ENCODE measurements at places on chromosomes 7 and 10.
A peak's percentile ranks its signal among the peaks of the same experiment; 100 is the strongest.

GRCh38 chr10:61904733-61905725, 3.5 kb downstream of the ARID5B start:
- peak; percentile 54 for DNase-seq

DNA sequence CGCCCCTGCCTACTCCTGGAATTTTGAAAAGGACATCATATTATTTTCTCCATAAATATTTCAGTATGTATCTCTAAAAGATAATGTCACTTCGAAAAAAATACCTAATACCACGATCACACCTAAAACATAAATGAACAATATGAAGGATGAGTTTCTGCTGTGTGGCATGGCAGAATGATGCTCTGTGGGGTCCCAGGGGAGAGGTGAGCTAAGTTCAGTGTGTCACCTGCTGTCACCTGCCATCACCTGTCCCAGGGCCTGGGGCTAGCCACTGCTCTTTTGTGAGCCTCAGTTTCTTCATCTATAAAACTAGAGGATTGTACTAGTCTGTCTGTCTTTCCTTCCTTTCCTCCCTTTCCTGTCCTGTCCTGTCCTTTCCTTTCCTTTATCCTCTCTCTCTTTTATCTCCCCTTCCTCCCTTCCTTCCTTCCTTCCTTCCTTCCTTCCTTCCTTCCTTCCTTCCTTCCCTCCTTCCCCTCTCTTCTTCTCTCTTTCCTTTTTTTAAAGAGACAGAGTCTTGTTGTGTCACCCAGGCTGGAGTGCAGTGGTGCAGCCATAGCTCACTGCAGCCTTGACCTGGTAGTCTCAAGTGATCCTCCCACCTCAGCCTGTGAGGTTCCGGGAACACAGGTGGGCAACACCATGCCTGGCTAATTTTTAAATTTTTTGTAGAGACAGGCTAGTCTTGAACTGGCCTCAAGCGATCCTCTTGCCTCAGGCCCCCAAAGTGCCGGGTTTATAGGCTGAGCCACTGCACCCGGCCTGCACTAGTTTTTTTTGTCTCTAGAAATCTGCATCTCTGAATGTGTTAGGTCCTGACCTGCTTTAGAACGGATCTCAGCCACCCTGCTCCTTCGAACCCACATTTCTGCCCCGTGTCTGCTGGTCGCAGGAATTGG, 43.1 kb downstream of the CUX1 start:
- DNase-seq = no peak

DNA sequence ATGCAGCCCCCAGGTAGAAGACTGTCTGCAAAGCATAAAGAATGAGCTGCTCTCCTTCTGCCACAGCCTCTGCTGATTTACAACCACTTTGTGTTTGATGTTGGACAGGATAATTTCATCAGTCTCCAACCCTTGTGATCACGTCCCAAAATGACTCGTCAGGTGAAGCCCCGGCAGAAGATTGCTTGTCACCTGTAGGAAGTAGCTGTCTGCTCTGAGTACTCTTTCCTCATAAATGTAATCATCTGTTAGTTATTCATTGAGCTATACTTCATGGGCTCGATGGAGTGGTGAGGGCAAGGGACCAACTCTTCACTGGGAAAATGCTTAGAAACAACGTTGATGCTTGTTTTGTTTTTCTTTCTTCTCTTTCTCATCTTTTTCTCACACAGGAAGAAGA, 290.9 kb upstream of the SP8 start:
- DNase-seq = no peak

DNA sequence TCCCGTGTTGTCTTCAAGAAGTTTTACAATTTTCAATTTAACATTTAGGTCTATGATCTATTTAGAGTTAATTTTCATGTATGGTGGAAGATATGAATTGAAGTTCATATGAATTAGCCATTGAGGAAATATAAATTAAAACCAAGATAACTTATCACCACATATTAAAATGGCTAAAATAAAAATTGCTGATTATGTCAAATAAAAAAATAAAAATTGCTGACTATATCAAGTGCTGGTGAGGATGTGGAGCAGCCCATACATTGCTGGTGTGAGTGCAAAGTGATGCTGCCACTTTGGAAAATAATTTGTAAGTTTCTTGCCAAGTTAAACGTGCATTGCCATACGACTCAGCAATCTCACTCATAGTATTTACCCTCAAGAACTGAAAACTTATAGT, 44.6 kb upstream of the AHR start:
- no peak for DNase-seq

- DNase-seq = no peak
These were observed 472 bp downstream of the RASSF4 start for GRCh38 chr10:44960088-44960460.

GRCh38 chr10:76114581-76115001, 683.2 kb downstream of the LRMDA start:
- no peak for DNase-seq

DNA sequence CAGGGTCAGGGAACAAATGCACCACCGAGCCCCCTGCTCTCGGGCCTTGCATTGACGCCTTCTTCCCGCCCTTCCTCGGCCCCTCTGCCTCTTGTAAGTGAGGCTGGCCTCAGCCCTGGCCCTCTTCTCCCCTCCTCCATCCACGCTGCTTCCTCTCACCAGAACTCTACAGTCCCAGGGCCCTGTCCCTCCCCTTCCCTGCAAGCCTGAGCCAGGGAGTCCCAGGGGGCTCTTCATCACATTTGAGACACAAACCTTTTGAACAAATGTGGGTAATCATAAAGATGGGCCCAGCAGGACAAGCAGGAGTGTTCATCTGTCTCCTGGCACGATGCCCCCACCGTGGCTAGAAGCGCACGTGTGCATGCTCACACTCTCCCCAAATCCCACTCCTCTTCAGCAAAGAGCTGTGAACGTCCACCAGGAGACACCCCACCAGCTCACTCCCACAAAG, 57.7 kb downstream of the SLIT1 start:
- DNase-seq = no peak

- DNase-seq = no peak
These were observed 59.9 kb upstream of the AQP1 start for GRCh38 chr7:30851651-30852307.

All from stimulated activated CD4-positive, alpha-beta T cell treated with anti-CD3 and anti-CD28 coated beads, Interleukin-15, amount 100 ng/mL, for 48 hours (primary cell).